ENCODE measurements at places on chromosomes 11 and 22.

GRCh38 chr11:47137476-47137875, 39.2 kb downstream of the ARFGAP2 start:
- DNase-seq = no peak

- peak; percentile 39 for DNase-seq
Measured at GRCh38 chr11:26319906-26320305, 12.0 kb upstream of the ANO3 start.

- no peak for DNase-seq
Measured at GRCh38 chr22:48887394-48888332, 940.0 kb downstream of the BRD1 start.

DNA sequence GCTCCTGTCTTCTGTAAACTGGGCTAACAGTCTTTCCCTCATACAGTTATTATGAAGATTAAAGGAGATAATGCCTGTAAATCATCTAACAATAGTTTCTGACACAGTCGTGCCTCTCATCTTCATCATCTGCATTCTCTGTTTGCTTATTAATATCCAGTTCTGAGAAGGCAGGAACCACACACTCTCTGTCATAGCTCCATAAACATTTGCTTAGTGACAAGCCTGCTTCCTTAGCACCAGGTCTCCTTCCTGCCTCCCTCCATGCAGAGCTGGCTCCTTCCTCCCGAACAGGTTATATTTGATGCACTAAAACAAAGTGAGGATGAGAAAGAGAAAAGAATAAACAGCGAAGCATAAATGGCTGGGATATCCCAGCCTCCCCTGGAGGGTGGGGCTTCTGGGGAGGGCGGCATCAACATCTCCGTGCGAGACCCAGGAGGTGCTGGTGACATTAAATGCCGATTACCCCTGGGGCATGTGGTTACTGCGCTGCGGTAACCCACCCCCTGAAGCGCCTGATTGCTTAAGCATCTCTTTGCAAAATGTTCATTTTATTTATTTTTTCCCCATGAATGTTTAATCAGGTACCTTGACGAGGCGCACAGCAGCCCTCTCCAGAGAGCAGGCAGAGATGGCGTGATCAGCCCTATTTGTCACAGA, 404.9 kb downstream of the NXPE2 start:
- DNase-seq = no peak

- DNase-seq = peak; percentile 41
Measured at GRCh38 chr11:73001615-73002014, 140.5 kb downstream of the FCHSD2 start.

GRCh38 chr11:16984229-16984628, 30.0 kb downstream of the PLEKHA7 start:
- no peak for DNase-seq

DNA sequence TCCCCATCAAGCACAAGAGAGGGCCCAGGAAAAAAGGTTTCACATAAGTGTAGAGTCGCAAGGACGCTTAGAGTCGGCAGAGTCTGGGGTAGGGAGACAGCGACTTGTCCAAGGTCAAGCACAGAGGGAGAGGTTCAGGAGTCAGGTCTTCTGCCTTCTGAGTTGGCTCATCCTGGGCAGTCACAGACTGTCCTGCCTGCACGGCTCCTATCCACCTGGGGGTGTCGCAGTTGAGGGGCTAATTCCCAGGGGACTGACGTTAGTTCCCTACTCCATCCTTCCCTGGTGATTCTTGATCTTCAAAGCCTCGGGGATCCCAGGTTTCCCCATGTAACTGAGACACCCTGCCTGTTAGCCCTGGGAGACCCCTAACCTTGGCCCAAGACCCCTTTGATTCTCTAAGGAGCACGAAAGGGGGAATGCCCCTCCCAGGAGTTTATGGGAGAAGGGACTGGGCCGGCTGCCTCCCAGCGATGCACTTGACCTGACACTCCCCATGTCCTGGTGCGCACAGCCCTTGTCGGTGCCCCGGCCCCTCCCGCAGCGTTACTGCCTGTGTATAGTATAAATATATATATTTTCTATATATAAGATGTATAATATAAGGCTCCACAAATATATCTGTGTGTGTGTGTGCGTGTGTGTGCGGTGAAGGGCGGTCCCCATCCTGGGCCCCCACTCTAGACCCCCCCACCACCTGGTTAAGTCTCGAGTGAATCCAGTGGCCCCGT, 14.7 kb upstream of the TAB1 start:
- peak; percentile 28 for DNase-seq

GRCh38 chr11:35658020-35658948, 4.3 kb upstream of the TRIM44 start:
- DNase-seq = no peak

DNA sequence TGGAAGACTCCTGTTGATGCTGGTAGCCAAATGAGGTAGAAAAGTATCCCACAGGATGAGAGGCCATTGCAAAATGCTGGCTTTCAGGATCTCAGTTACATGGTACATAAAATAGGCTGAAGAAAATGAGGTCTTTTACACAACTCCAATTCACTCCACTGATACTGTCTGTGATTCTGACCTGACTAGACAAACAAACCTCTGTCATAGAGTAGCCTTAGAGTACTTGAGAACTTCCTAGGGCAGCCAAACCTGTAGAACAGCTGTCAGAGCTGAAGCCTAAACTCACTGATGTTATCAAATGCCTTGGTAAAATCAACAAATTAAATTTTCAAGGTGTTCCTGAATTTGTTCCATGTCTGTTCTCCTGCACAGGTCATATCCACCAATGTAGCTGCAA, 26.2 kb upstream of the POGLUT3 start:
- DNase-seq = no peak

- DNase-seq = peak; percentile 97
Measured at GRCh38 chr11:46296528-46297448, 19.3 kb downstream of the CREB3L1 start.

- no peak for DNase-seq
Measured at GRCh38 chr11:127114035-127114434, 113.5 kb upstream of the KIRREL3 start.

DNA sequence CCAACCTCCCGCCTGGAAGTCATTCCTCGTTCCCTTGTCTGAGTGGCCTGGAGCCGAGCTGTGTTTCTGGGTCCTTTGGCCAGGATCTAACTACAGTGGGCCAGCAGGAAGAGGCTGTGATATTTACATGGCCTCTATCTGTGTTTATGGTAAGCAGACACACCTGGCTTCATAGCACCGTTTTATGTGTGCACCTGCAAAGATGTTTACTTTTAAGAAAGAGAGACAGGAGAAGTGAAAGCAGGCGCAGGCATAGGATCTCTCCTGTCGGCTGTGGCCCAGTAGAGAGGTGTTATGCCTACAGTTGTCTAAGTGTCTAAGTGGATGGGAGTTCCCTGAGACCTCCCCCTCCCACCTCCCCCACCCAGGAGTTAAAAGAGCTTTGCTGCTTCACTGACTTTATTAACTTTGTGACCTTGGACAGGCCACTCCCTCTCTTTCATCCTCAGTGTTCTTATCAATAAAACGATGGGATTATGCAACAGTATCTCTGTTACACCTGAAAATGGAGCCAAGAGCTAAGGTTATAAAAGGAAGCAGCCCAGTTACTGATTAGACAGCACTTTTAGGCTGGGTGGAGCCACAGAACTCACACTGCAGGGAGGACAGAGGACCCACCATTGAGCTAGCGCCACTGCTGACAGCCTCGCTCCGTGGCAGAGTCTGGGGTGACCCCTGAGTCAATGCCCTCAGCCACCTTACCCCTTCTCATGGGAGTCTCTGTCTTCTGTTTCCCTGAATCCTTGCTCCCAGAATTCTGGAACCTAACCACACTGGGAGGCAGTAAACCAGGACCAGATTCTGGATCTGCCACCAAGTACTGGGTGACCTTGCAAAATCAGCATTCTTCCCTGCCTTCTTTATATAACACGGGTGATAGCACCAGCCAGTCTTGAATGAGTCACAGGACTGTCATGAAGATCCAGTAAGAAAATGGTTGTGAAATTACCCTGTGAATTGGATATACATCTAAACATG, 22.0 kb downstream of the ST14 start:
- DNase-seq = peak; percentile 68

- no peak for DNase-seq
Measured at GRCh38 chr11:20909995-20910726, 240.8 kb downstream of the NELL1 start.

DNA sequence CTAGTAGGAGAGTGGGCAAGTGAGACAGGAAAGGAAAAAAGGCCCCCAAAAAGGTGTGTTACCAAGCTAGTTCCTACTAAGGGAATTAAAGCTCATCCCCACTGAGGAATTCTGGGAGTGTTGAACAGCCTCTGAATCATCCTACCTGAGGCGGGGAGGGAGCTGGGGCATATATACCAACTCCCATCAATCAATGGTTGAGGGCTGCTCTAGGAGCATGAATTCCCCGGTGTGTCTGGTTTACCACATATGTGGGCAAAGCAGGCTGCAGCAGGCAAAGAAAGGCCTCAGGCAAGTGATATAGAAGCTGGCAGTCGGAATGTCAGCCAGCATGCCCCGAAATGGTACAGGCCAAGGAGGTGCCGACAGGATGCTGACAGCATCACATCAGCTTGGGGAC, 23.6 kb upstream of the CDON start:
- no peak for DNase-seq

GRCh38 chr11:126547691-126548090, 192.2 kb downstream of the ST3GAL4 start:
- DNase-seq = peak; percentile 10

- no peak for DNase-seq
Measured at GRCh38 chr11:63613517-63614135, 607 bp downstream of the PLAAT3 start.

- DNase-seq = no peak
Measured at GRCh38 chr11:16977136-16977993, 36.8 kb downstream of the PLEKHA7 start.

GRCh38 chr22:44669561-44669976, 32.4 kb upstream of the PRR5 start:
- no peak for DNase-seq

DNA sequence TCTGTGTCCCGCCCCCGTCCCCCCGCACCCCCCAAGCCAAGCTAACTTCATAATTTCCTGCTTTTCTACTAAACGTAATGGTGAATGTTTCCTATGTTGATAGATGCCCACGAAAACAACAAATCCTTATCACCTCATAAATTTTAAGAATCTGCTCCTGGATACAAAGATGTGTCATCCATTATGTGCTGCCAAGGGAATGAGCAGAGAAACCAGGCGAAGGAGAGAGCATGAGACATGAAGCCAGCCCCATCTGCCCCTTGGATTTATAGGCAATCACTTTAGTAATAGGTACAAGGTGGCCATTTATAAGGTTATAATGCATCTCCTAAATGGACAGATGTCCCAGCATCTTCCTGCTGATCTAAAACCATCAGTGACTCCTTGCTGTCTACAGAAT, 30.3 kb downstream of the LAYN start:
- no peak for DNase-seq

GRCh38 chr11:75592715-75593114, 30.7 kb downstream of the SERPINH1 start:
- no peak for DNase-seq

GRCh38 chr11:134139303-134139872, 70.5 kb downstream of the JAM3 start:
- DNase-seq = no peak

DNA sequence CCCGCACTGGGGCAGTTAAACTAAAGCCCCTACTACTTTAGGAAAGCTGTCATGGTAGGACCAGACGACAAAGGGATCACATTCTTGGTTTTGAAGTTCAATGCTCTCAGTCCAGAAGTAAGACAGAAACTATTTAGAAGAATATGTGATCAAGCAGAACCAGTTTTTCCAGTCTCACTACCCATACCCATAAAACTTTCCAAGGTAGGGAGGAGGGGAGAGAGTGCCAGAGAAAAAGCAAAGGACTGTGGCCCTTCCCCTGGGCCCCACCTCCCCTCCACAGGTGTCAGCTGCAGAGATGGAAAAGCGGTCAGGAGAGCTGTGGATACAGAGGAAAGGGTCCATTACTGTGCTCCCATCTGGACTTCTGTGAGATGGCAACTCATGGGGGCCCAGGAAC, 587.1 kb downstream of the SOX6 start:
- no peak for DNase-seq

GRCh38 chr11:113161711-113162591, 152.4 kb upstream of the TTC12 start:
- no peak for DNase-seq

GRCh38 chr11:122093731-122094275, 22.2 kb downstream of the BLID start:
- peak; percentile 65 for DNase-seq

- no peak for DNase-seq
Measured at GRCh38 chr11:85028329-85029101, 598.6 kb downstream of the DLG2 start.

DNA sequence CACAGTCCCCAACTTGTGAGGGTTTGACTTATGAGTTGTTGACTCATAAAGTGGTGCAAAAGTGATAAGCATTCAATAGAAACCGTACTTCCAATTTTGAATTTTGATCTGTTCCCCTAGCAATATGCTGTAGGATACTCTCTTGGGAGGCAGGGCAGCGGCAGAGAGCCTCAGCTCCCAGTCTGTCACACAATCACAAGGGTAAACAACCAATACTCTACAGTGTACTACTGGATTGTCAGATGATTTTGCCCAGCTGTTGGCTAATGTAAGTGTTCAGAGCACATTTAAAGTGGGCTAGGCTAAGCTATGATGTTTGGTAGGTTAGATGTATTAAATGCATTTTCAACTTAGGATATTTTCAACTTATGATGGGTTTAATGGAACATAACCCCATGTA, 13.7 kb upstream of the NXPE2 start:
- no peak for DNase-seq

DNA sequence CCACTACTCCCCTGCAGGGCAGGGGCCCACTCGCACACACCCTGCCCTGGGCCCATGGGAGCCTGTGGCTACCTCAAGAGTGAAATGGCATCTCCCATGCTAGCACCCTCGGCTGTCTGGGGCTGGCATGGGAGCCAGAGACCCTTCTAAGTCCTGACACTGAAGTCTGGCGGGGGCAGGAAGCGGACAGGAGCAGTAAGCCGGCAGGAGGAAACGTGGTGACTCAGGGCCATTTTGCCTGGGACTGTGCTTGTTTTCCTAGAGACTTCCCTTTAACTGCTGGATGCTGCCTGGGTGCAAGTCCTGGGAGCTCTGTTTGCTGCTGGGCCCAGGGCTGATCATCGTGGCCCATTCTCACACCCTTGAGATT, 16.8 kb downstream of the RELT start:
- no peak for DNase-seq

Measured in fibroblast of skin of abdomen (primary cell).